HEK293T (cell line): ENCODE measurements at places on chromosomes 7 and 10.

DNA sequence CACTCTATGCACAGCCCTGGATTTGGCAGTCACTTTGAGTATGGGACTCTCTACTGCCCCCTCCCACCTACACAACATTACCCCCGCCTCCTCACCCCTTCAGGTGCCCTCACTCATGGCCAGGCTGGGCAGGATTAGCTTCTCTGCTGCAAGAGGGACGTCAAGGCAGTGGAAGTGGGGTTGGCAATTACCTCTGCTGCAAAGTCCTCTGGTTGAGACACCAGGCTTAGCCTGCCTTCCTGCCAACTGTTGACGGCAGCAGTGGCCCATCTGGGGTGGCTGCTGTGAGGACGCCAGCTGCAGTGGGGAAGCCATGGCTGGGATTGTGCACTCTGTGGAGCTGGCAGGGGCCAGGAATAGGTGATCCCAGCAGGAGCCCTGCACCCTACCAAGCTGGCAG lies 26.7 kb downstream of the SVIL start:
- no peak for DNase-seq

- DNase-seq, result no peak
Measured at GRCh38 chr10:89237849-89238248, 13.7 kb downstream of the LIPA start.

DNA sequence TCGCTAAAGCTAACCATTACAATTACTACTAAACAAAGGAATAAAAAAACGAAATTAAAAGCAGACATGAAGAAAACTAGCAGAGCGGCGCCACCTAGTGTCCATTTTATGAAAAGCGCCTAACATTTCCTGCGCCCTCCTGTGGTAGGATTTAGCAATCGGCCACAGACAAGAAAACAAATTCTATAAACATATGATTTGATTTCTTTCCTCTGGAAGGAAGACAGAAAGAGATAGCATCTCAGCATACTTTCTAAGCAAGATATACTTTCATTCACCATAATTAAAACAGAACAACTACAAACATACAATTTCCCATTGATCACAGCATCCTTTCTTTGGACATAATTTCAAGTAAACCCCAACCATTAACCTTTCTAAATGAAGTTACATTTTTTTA lies 337.7 kb upstream of the NPVF start:
- peak; percentile 46 for DNase-seq

GRCh38 chr7:28360739-28361138 lies 51.6 kb upstream of the CREB5 start:
- no peak for DNase-seq

DNA sequence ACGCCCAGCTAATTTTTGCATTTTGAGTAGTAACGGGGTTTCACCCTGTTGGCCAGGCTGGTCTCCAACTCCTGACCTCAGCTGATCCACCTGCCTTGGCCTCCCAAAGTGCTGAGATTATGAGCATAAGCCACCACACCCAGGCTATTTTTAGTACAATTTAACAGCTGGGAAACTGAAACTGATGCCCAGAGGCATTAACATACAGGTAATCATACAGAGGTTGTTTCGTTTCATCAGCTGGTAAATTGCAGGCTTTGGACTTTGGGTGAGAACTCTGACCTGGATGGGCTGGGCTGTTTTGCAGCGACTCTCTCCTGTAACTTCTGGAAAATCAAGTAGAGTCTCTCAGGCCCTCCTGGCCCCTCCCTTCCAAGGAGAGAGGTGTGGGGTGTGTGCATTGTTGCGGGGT lies 6.2 kb upstream of the ACHE start:
- DNase-seq, result no peak

DNA sequence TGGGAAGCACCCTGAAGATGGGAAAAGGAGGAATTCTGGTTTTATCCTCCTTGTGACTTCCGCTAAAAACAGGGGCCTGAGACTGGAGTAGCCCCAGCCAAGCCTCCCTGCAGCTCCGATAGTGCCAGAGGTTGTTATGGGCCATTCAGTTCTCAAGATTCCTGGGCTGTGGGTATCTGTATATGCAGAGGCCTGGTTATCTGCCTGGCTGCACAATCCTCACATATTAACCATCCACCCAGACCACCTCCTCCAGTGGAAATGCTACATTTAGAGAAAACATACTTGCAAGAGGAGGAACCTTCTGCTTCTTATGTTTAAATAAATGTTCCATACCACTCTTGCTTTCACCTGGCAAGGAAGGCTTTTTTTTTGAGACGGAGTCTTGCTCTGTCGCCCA lies 34.6 kb downstream of the ARL3 start:
- DNase-seq, result peak; percentile 6

DNA sequence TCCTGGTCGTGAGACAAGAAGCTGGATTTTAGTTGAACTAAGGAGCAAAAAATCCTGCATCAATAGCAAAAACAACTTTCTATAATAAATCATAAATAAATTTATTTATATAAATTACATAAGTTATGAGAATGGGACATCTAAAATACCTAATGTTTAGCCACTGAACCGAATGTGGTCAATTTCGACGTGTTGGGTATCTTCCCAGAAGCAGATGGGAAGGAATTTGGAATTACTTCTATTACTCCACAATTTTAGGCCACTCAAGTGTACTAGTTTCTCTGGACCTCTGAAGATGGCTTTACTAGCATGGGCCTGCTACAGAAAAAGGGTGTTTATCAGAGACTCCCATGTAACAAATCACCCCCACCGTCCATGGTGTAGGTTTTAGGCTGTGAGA lies 172.0 kb downstream of the PRPF18 start:
- DNase-seq, result no peak

GRCh38 chr7:1593091-1593866 lies 23.4 kb upstream of the PSMG3 start:
- no peak for DNase-seq

- no peak for DNase-seq
Measured at GRCh38 chr10:95513941-95514392, 47.2 kb downstream of the SORBS1 start.

DNA sequence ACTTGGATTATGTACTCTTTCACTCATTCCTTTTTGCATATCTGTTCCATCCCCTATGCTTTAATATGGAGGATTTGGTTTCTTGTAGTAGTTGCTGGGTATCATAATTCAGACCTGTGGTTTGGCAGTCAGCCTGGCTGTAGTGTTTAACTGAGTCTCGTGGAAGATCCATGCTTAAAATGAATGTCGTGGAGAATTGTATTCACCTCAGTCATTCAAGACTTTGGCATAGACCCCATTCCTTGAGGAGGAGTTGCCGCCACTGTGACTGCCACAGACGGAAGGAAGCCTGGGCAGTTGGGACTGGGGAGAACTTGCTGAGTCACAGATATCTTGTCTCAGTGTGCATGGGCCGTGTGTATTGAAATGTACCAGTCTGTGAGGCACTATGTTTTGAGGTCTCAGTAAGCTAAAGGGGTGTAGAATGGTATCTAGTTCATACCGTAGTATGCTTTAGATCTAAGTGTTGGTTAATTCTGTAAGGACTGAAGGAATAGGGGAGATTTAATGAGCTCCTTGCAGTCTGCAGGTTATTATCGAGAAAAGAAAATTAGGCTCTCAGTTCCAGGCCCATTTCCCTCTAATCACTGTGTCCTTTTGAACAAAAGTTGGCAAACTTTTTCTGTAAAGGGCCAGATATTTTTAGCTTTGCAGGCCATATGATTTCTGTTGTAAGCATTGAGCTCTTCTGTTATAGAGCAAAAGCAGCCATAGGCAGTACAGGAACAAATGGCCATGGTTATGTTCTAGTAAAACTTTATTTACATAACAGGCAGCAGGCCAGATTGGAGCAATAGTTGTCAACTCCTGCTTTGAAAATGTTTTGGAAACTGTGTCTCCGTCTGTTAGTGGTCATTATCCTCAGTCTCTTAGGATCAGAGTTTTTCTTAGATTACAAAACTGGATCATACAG lies 76.8 kb downstream of the TPST1 start:
- DNase-seq, result no peak

DNA sequence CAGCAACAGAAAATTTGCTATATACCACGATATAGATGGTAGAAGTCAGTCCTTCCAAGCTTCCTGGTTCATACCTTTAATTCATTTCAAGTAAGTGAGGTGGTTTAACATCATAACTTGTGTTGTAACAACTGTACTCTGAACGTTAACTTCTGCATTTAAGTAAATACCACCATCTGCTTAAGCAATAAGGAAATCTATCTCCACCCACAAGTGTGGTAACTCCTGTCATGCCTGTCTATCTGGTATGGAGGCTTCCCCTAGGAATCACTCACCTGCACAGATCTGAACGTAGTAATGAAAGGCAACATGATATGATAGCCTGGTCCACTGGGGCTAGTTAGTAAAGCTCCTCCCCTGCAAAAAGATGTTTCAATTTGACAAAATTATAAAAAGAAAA lies 2.3 kb downstream of the ERLIN1 start:
- no peak for DNase-seq

- DNase-seq, result no peak
Measured at GRCh38 chr10:69757553-69758309, 44.0 kb upstream of the COL13A1 start.

- peak; percentile 37 for DNase-seq
Measured at GRCh38 chr10:69451784-69452251, 553 bp downstream of the TSPAN15 start.

- no peak for DNase-seq
Measured at GRCh38 chr10:32332299-32332750, 14.6 kb downstream of the EPC1 start.

DNA sequence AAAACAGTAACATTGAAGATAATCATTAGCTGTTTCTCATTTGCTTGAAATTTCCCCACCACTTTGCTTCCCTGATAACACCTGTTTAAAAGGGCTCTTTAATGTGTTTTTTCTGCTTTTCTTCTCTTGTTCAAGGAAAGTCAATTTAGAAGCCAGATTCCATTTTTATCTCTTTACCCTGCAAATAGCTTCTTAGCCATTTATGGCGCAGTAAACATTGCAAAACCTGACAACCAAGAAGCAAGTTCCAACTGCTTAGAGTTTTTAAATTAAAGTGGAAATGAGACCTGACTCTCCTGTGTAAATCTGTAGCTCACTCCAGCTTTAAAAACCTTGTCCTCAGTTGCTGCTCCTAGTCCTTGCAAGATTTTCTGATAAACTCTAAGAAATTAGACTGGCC lies 30.1 kb downstream of the SGPL1 start:
- DNase-seq, result no peak

- no peak for DNase-seq
Measured at GRCh38 chr10:60388709-60389301, 870 bp downstream of the ANK3 start.

DNA sequence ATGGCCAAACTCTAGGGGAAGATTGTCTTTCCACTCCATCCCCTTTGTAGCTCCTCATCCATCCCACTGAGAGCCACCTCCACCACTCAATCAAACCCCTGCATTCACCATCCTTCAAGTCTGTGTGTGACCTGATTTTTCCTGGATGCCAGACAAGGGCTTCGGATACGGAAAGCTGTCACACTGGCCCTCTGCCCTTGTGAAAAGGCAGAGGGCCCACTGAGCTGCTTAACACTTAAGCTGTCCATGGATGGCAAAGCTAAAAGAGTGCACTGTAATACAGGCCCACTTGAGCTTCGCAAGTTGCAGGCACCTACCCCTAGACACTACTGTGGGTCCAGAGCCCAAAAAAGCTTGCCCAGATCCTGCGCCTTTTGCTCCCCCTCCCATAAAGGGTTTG lies 237.2 kb downstream of the MAGI2 start:
- no peak for DNase-seq

GRCh38 chr10:77185696-77186095 lies 451.9 kb downstream of the KCNMA1 start:
- DNase-seq, result no peak

- no peak for DNase-seq
Measured at GRCh38 chr7:97226541-97226940, 109.0 kb downstream of the SDHAF3 start.

DNA sequence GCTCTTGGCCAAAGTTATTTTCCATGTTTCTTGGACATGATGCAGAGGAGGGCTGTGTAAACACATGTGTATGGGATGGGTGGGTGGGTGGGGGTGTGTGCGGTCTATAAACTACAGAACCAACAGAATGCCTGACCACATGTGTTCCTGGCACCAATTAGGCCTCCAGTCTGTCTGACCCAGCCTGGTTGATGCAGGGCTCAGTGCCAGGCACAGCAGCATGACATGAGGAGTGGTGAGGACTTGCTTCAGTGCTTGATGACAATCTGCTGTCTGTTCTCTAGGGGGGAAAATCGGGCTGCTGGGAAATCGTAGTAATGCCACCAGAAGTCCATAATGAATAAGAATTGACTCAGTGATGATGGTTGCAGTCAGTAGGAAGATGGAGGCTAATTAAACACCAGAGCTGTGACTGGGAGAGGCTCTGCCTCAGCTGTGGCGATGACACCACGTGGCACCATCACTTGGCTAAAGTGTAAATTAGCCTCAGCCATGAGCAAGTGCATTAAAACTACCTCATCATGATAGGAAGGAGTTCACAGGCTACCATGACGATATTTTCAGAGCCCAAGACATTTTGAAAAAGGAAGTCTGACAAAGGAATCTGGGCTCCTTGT lies 260.1 kb upstream of the PODXL start:
- no peak for DNase-seq

DNA sequence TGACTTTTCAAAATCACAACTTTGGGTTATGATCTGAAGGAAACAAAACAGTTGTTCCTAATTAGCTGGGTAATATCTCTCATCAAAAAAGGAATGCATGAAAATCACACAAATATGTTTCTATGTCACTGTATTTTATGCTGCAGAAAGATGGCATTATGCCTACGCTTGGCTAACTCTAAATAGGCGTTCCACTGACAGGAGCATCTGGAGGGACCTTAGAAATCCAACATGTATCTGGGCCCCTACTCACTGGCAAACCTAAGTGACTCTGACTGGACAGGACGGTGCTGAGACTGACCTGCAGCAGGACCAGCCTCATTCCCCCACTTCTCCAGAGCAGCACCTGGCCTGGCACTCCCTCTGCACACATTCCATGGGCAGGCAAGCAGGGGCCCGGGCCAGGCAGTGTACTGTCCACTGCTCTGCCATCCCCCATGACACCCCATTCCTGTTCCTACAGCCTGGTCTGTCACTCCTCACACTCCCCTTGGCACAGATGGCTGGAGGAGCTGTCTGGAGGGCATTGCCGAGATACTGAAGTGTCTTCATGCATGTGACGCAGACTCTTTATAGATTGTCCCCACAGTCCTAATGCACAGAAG lies 2.6 kb upstream of the MYL7 start:
- no peak for DNase-seq

GRCh38 chr7:43876241-43876640 lies 6.9 kb upstream of the MRPS24 start:
- no peak for DNase-seq

DNA sequence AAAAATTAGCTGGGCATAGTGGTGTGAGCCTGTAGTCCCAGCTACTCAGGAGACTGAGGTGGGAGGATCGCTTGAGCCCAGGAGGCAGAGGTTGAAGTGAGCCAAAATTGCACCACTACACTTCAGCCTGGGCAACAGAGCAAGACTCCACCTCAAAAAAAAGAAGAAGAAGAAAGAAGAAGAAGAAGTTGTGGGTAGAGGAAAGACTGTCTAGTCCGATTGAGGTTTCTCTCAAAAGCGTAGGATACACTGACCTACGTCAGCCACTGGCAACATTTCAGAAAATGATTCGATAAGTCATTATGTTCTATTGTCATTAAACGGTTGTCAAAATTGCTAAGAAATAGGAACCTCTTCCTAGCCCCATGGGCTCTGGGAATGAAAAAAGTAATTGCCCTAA lies 22.3 kb upstream of the RHBDD2 start:
- no peak for DNase-seq

- DNase-seq, result no peak
Measured at GRCh38 chr7:148385009-148385682, 205.4 kb upstream of the C7orf33 start.
